ENCODE measurements at places on chromosomes 2 and 18.

- no peak for DNase-seq
These were observed 86.2 kb downstream of the METTL8 start for GRCh38 chr2:171347591-171348032.

DNA sequence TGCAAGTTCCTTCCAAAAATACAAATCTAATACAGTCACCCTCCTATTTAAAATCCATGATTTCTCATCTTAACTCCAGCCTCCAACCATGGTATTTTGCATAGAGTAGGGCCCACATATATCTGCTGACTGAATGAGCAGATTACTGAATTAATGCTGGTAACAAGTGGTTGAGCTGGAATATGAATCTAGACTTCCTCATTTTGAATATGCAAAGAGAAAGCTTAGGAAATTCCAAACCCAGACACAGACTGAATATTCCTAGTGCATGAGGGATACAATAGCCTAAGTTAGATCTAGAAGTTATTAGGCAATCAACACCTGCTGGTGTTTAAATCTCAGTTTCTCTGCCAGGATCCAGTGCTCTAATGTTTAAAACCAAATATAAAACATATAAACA lies 215.1 kb upstream of the CYP26B1 start:
- DNase-seq = no peak

GRCh38 chr2:190277234-190278112 lies 42.2 kb downstream of the HIBCH start:
- peak; percentile 18 for DNase-seq

GRCh38 chr18:27967913-27968824 lies 208.8 kb downstream of the CDH2 start:
- DNase-seq = no peak

DNA sequence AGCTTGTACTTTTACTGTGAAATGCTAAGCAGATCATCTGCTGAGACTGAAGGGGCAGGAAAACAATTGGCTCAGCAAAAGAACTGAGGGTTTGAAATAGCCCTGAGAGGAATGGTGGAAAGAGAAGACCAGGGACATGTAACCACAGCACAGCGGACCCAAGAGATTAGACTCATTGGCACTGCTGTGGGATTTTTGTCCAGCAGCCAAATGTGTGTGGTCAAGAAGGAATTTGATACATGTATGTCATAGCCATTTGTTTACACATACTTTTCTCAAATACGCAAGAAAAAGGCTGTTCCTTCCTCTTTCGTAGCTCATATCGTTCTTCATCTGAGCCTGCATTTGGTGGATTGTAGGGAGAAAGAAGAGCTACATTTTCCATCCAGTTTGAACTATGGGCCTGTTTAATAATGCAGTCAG lies 73.8 kb downstream of the TRABD2A start:
- DNase-seq = no peak

- DNase-seq = no peak
These were observed 13.6 kb downstream of the AQP12A start for GRCh38 chr2:240705204-240705791.

DNA sequence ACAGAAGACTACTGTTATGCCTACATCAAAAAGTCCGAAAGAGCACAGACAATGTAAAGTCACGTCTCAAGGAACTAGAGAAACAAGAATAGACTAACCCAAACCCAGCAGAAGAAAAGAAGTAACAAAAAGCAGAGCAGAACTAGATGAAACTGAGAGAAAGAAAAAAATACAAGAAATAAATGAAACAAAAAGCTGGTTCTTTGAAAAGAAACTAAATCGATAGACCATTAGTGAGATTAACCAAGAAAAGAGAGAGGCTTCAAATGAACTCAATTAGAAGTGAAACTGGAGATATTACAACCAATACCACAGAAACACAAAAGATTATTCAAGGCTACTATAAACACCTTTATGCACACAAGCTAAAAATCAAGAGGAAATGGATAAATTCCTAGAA lies 271.8 kb downstream of the MBD2 start:
- DNase-seq = no peak

- DNase-seq = no peak
These were observed 475.6 kb upstream of the TNP1 start for GRCh38 chr2:217335341-217335966.

DNA sequence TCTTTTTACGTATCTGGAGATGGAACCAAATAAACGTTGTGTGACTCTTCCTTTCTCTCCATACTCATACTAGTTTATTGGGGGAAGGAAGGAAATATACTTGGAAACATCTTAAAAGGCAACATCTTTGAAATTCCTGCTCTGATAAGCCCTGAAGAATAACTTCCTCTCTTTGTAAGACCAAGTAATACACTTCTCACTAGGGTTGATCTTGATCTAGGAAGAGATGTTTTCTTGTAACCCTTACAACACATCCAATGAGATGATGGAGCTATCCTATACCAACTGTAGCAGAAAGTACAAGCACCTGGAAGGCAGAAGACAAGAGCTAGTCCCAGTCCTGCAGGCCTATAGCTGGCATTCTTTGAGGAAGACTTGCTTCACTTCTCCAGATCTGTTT lies 2.0 kb downstream of the ANKRD44 start:
- DNase-seq = no peak

GRCh38 chr18:48787203-48788151 lies 163.3 kb downstream of the SMAD7 start:
- DNase-seq = no peak

- DNase-seq = no peak
These were observed 40.2 kb upstream of the MCFD2 start for GRCh38 chr2:46955764-46956163.

DNA sequence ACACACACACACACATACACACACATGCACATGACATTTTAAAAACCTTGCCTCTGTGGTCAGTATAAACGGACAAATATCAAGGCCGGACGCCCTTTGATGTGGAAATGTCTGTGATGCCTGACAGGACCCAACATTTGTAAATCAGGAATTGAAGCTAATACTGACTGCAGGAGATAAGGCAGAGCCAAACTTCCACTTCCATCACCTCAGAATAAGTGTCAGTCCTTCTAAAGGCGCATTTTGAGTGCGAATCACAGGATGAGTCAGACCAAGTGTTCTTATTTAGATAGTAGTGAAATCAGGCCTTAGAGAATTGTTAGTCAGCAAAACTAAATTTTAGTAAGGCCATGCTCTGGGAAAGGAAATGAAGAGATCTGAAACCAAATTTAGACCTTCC lies 211.7 kb upstream of the LRATD1 start:
- DNase-seq = no peak

DNA sequence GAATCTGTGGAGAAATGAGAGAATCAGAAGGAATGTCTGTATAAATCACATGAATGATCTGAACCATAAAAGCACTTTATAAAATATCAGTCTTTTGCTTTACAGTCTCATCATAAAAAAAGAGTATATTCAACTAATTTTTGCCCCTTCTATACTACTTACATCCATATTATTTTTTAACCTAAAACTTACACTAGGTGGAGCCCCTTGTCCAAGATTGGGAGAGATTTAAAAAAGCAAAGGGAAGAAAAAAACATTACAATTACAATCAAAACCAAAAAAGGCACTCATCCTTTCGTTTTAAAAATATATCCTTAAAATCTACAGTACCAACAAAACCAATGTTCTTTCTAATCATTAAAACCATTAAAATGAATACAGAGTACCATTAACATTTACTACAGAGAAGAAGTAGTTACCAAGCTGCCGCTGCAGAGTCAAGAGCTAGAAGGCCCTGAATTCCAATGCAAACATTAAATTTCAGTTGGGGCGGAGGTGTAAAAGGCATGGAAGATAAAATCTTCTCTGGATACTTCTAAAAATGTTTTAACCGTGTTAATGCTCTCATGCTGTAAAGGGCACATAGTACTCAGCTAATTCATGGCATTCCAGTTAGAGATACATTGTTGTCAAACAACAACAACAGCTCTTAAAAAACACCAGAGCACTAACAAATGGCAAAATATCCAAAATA lies 56.7 kb upstream of the EPB41L3 start:
- DNase-seq = peak; percentile 18

DNA sequence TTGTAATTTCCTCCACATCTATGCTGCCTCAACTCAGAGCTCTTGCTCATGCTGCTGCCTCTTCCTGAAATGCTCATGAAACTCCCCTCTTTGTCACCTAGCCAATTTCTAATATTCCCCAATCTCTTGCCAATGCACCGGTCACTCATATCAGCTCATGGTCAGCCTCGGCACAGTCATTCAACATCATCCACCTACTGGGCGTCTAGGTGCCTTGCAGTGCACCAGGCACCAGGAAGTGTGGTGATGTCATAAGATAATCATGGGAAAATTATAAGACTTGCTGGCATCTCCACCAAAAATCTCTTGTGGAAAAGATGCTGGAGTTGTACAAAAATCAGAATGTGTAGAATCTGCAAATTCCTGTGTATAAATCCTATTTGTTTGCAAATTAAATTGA lies 52.6 kb upstream of the RAB27B start:
- no peak for DNase-seq

- DNase-seq = peak; percentile 78
These were observed 35.6 kb upstream of the PNO1 start for GRCh38 chr2:68121873-68122679.

GRCh38 chr2:867296-867695 lies 83.4 kb upstream of the SNTG2 start:
- DNase-seq = no peak

GRCh38 chr2:232321817-232322559 lies 56.6 kb upstream of the ALPP start:
- DNase-seq = no peak

DNA sequence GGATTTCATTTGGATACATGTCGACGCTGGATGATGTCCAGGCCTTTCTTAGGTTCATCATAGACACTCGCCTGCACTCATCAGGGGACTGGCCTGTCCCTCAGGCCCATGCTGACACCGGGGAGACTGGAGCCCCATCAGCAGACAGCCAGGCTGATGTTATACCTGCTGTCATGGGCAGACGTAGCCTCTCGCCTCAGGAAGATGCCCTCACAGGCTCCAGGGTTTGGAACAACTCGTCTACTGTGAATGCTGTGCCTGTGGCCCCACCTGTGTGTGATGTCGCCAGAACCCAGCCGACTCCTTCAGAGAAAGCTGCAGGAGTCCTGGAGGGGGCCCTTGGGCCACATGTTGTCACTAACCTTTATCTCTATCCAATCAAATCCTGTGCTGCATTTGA lies 28.3 kb downstream of the MOCOS start:
- no peak for DNase-seq

GRCh38 chr18:11468617-11469016 lies 140.8 kb upstream of the SLC35G4 start:
- DNase-seq = no peak

- DNase-seq = no peak
These were observed 425 bp upstream of the SALL3 start for GRCh38 chr18:78979056-78979729.

- no peak for DNase-seq
These were observed 28.6 kb upstream of the CERS6 start for GRCh38 chr2:168427451-168427850.

GRCh38 chr18:22983175-22983574 lies 50.0 kb downstream of the RBBP8 start:
- no peak for DNase-seq

- no peak for DNase-seq
These were observed 99.1 kb upstream of the HDAC4 start for GRCh38 chr2:239499726-239500573.

DNA sequence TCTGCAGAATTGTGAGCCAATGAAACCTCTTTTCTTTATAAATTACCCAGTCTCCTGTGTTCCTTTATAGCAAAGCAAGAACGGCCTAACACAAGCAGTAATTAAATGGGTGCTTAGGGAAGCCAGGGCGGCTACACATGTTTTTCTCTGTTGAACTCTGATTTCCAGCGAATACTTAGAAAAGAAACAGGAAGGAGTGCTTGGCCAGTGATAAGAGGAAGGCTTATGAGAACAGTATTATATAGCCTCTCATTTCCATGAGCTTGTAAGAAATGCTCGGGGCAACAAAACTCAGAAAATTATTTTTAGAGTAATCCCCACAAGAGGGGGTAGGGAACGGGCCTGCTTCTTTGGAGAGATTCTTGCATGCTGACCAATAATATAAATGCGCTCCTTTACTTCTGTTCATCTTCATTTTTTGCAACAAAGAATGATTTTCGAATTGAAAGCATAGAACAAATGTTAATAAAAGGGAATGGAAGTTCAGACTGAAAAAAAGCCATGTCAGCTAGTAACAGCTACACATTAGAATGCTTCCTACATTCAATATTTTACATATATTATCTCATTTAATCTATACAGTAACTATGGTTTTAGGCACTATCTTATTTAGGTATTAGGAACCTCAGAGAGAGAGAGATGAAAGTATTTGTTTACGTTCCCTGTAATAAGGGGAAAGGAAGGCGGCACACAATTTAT lies 49.7 kb upstream of the CCDC85A start:
- no peak for DNase-seq

DNA sequence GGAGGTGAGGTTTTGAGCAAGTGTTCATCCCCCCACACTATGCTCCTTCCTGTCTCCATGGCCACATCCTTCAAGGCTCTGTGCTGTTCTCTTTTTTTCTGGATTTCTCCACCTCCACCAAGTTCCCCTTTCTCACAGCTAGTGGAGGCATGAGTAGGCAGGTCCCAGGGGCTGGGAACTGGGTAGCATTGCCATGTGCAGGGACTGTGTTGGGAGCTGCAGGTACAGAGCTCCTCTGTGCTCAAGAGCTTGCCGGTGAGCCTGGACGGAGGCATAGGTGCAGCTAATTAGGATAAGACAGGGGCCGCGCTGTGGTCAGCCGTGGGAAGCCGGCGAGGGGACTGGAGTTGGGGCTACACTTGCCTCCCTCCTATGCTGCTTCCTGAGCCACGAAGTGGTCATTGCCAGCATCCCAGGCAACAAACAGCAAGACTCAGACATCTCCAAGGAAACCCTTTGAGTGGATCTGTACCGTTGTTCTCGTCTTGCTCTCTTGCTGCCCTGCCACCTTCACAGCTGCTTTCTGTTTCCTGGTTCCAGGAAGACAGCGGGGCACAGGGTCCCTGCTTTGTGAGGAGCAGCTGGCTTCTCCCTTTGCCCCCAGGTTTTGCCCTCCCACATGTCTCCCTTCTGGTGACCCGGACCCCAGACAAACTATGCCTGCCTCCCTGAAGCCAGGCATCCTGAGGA lies 36.9 kb downstream of the ATOH8 start:
- DNase-seq = no peak

DNA sequence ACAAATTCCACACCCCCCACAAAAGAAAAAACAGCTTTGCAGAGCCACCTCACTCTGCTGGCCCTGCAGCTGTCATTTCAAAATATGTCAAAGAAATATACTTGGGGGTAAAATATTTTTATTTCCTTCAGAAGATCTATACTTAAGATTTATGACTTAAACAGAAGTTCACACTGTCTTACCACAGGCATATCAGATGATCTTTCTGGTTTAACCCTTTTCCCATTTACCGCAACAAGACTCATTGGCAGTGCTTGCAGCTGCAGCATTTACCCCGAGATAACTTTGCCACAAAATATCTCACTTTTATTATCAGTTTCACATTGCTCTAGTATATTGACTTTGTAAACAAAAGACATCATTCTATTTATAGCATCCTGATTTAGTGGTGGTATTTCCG lies 21.6 kb upstream of the SLC35G4 start:
- no peak for DNase-seq

- no peak for DNase-seq
These were observed 47.7 kb upstream of the SCG2 start for GRCh38 chr2:223649554-223650533.

Measured in NCI-H2081 (cell line).